ENCODE measurements at places on chromosomes 5 and 9.

GRCh38 chr9:115690786-115691496, 462.6 kb upstream of the PAPPA start:
- no peak for DNase-seq

GRCh38 chr9:91131433-91131839, 230.3 kb downstream of the AUH start:
- no peak for DNase-seq

GRCh38 chr9:90805006-90805996, 3.7 kb downstream of the SYK start:
- no peak for DNase-seq

DNA sequence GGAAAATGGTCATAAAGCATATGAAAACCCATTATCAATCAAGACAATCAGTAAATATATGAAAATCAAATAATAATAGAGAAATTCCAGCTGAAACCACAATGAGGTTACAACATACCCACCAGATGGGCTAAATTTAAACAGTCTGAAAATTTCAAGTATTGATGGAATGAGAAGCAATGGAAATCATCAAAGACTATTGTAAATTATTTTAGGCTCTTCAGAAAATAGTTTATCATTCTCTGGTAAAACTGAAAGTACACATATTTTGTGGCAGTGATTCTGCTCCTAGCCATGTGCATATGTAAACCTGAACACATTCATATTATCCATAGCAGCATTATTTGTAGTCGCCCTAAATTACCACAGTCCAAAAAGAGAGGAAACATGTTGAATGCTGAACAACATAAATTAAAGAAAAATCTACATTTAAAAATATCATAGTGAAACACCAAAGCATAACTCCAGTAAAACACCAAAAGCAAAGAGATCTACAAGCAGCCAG, 215.3 kb downstream of the PRELID2 start:
- no peak for DNase-seq

DNA sequence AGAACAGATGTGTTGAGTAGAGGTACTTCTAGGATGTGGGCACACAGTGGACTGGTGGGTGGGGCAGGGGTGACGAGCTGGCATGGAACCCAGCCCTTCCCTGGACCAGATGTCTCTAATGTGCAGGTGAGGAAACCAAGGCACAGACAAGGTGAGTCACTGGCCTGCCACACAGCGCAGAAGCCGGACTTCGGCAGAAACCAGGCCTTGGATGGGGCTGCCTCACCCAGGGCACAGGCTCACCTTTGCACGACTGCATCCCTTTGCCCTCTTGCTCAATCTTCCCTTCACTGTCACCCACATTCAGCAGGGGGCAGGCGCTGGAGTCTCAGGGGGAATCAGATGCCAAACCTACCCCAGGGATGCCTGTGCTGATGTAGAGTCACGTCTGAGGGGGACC, 65.4 kb upstream of the LMX1B start:
- no peak for DNase-seq

- peak; percentile 32 for DNase-seq
These were observed 184.5 kb downstream of the RGS3 start for GRCh38 chr9:113648048-113648447.

GRCh38 chr9:14985419-14985818, 75.2 kb upstream of the FREM1 start:
- no peak for DNase-seq

GRCh38 chr5:93636837-93637236, 53.8 kb downstream of the NR2F1 start:
- no peak for DNase-seq

DNA sequence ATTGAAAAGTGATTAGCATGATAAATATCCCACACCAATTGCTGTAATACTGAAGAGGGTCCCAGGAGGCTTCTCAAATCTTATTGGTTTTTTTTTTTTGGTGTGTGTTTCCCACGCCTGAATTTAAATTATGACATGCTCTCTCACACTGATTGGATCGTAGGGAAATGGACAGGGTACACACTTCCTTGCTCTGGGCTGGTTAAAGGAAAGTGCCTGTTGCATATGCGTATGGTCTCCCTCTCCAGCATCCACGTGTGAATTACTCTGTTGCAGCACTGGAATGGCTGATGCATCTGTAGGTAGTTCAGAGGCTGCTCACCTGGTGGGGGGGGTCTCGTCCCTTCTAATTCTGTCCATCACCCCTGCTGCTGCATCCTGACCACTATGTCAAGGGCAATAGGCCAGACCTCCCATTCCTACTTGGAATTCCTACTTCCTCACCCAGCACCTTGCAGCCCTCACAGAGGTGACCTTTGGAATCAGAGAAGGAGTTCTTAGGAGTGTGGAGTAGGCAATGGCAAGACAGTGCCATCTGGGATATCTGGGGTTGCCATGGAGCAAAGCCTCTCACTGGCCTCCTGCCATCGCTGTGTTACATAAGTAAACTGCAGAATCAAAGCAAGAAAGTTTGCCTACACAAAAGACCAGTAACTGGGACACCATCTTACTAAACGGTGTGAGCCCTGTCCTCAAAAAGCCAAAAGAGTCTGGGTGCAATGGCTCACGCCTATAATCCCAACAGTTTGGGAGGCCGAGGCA, 71.4 kb upstream of the FBXW11 start:
- DNase-seq = peak; percentile 32

DNA sequence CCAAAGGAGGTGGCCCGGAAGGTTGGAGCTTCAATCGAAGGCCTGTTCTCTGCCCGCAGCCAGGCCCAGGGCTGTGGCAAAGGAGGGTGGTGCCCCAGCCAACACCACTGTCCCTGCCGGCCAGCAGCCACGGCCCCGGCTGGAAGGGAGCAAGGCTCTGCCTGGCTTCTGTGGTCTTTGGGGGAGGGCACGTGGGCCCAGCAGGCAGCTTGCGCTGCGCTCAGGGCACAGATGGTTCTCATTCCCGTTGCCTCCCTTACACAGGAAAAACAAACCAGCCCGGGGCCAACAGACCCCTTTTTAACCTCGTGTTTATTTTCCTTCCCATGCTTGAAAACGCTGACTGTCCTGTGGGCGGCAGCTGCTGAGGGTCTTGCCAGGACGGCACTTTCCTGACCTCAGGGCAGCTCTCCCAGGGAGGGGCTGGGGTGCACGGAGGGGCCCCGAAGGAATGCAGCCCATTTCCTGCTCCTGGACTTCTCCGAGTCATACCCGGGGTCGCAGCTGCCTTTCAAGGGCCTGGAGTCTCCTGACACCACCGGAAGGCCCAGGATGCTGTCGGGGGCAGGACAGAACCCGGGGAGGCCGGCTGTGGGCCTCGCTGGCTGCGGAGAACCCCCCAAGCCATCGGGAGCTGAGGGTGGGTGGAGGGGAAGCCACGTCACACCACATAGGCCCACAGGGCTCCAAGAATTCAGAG, 1.1 kb upstream of the GPSM1 start:
- no peak for DNase-seq

- no peak for DNase-seq
These were observed 1294.8 kb upstream of the ACO1 start for GRCh38 chr9:31089549-31090221.

DNA sequence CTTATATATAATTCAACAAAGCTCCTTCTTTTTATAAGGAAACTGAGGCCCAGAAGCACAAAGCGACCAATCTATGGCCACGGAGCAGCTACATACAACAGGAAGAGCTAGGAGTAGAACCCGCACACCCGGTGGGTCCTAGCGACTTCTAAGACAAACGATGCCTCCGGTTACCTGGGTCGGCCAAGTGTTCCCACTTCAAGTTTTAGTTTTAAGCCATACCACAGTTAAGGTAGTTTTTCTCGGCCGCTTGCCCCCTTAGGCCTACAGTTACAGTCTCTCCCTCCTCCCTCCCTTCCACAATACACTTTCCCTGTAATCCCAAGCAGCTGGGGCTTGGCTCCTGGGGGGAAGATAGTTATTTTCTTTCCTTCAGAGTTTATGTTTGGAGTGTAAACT, 533 bp downstream of the SREK1IP1 start:
- DNase-seq = no peak

DNA sequence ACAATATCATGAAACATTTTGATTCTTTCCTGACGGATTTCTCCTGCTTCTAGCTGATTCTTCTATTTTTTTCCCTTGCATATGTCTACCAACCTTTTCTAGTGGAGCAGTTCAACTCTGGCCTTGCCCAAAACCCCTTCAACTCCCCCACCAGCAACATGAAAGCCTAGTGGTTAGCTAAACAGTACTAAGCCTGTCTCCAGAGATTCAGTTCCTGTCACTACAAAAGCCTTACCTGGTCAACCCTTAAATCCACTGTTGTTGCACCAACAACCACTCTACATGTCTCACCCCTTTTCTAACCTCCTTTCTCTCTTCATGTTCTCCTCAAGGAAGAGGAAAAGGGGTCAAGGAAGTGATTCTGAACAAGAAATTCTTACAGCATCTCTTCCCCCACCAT, 74.8 kb upstream of the PIK3R1 start:
- no peak for DNase-seq

- no peak for DNase-seq
These were observed 142.4 kb upstream of the ZNF608 start for GRCh38 chr5:124888622-124889485.

GRCh38 chr9:130763331-130764171, 70.0 kb downstream of the EXOSC2 start:
- DNase-seq = peak; percentile 45

DNA sequence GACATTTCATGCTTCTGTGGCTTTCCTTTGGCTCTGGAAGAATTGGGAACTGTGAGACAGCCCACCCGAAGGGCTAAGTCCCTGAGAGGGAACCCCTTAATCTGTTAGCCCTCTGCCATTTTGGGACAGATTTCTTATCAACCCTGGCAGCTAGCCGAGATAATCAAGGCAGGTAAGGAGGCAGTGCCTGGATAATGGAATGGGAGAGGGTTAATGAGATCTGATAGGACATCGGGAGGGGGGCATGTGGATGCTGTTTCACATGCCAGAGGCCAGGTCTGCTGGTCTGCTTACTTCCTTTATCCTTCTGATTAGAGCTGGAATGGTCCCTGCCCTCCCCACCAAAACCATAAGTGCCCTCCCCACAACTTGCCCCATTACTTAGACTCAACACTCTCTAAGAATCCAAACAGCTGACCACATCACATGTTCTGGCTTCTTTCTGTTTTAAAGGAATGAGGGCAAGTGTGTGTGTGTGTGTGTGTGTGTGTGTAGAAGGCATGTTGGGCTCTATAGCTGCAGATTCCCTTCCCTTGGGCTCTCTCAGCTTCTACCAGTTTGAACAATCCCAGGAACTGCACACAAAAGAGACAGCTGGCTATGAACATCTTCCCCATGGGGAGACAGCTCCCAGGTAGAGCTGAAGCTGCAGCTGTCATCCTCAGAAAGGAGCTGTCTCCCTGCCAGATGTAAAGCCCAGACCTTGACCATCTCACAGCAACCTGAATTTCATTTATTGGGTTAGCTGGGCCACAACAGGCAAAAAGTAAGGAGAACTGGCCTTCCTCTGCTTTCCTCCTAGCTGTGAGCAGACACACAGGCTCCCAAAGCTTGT, 221.3 kb downstream of the PIK3R1 start:
- DNase-seq = no peak

GRCh38 chr5:53649352-53649751, 88.9 kb downstream of the NDUFS4 start:
- DNase-seq = no peak

GRCh38 chr5:7638456-7638855, 212.5 kb downstream of the CFAP90 start:
- no peak for DNase-seq

- DNase-seq = no peak
These were observed 6.1 kb upstream of the AP3B1 start for GRCh38 chr5:78300464-78301045.

DNA sequence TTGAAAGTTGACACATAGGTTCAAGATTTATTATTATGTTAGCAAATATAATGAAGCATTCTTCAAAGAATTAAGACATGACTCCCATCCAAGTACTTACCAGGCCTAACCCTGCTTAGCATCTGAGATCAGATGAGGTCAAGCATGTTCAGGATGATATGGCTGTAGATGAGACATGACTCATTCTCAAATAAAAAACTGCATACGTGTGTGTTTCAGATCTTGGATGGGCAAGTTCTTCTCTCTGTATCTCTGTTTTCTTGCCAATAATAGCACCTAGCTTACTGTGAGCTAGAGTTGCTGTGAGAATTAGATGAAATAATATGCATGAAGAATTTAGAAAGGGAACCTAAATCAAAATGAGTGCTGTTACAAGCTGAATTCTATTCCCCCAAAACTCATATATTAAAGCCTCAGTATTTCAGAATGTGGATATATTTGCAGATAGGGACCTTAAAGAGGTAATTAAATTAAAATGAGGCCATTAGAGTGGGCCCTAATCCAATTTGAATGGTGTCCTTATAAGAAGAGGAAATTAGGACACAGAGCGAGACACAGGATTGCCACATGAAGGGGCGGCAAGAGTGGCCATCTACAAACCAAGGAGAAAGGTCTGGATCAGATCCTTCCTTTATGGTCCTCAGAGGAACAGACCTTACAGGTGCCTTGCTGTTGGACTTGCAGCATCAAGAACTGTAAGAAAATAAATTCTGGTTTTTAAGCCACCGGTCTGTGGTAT, 146.2 kb downstream of the MARCHF11 start:
- DNase-seq = no peak

DNA sequence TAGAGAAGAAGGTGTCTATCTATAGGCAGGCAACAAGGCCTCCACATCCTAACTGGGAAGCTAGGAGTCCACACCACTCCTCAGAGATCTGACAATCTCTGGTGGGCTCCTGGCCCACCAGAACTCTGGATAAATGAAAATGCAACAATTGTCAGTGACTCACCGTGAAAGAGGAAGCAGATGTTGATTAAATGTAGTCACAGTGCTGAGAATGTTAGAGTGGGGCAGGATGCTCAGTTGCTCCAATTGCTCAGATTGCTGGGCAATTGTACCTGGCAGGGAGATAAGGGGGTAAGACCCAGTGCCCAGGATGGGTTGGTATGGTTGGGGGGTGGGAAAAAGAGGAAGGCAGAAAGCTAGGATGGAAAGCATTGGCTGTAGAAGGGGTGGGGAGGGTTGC, 4.3 kb downstream of the CCL19 start:
- no peak for DNase-seq

DNA sequence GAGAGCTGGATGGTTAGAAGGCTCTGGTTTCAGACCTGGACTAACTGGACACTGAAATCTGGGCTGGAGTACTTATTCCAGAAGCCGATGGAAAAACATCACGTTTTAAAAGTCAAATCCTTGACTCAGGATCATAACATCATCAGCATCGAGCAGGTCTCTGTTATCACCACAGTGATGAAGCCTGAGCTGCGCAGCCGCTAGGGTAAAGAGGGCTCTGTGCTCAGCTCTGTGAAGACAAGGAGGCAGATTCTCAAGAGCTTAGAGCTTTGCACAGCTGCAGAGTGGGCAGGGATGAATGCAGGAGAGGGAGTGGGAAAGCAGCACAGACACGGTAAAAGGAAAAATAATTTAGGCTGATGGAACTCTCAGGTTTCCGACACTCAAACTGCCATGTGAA, 208.8 kb upstream of the TAS2R1 start:
- DNase-seq = no peak

GRCh38 chr5:14809369-14810155, 62.0 kb downstream of the ANKH start:
- peak; percentile 12 for DNase-seq

DNA sequence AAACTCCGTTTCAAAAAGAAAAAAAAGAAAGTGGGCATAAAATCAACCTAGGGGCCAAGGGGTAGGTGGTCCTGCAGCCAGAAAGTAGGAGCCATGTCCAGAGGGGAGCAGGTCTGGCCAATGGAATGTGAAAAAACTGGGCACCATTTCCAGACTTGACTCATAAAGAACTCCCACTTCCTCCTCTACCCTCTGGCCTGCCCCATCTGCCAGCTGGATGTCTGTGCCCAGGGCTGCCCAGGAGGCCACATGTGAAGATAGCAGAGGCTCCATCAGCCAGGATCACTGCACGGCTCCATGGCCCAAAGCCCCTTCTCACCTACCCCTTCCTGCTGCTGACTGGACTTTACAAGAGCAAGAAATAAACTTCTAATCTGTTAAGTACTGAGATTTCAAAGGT, 42.1 kb upstream of the EEIG1 start:
- DNase-seq = no peak

Measured in ecto neural progenitor cell (in vitro differentiated cells).